HCT116 (cell line): ENCODE measurements at places on chromosomes 2 and 18.

DNA sequence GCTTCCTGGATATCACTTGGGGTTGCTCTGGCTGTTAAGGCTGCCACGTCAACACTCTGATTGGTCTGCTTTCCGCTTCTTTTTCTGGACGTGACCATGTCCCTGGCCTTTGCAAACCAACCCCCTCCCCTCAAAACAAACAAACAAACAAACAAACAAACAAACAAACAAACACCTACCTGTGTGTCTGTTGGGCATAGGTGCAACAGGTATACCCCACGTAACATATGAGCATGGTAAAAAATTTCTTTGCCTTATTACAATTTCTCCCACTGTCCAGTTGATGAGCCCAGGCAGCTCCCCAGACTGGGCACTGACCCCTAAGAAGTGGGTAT is 80.6 kb downstream of the ADD2 start:
- DNase-seq: no peak

DNA sequence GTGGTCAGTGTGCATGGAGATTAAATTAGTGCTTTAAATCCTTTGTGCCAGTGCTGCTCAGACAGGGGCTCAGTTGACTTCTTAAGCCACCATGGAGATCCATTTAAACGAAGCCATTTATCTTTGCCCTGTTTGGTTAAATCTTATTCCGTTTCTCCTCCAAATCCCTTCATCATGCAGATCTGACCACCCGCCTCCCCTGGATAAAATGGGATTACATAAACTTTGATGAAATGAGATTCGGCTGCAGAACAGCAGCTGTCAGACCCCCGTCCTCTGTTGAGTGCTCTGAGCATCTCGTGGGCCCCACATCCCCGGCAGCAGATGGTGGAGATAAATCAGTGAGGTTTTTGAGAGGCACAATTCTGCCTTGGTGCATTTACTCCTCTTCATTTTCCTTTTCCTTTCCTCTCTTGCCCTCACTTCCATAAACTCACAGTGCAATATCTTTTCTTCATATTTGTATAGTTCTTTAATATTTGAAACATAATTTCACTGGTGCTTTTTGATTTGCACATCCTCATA is 84.4 kb upstream of the TWIST2 start:
- DNase-seq: no peak

DNA sequence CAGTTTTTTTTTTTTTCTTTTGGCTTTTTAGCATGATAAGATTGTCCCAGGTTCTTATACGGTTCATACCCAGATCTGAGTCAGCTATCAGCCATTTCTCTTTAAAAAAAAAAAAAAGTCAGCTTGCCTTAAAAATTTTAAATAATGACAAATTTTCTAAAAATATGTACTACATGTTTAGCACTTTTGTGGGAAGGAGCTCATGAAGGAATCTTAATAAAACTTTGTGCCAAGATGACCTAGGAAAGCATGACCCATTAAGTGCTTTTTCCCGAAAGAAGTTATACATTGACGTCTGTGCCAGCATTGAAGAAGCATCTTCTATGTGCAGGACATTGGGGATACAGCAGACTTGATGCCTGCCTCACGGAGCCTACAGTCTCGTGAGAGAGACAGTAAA is 4.5 kb upstream of the RBMS1 start:
- no peak for DNase-seq

- DNase-seq: no peak
Measured at GRCh38 chr2:238383743-238384380, 42.9 kb upstream of the ASB1 start.

DNA sequence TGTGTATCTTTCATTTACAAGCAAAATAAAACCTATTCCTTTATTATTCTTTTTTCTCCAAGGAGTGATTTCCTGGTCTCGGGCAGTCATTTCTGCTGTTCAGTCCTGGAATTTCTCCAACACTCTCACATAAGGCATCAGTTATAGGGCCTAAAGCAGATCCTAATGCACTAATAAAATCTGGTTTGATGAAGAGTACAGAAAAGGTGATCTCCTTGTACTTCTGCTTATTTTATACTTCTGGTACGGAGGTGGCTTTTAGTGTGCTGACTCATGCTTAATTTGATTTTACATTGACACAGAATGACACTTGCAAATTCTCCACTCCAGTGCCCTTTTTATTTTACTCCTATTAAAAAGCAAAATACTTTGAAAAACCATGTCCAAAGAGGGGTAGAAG is 157.4 kb downstream of the DOK6 start:
- no peak for DNase-seq

GRCh38 chr2:53188851-53189510 is 578.6 kb upstream of the CHAC2 start:
- DNase-seq: no peak

GRCh38 chr18:78822949-78823285 is 156.7 kb upstream of the SALL3 start:
- no peak for DNase-seq

GRCh38 chr2:72527424-72527823 is 298.4 kb downstream of the EXOC6B start:
- no peak for DNase-seq

- DNase-seq: no peak
Measured at GRCh38 chr18:54358495-54359040, 862 bp downstream of the C18orf54 start.

DNA sequence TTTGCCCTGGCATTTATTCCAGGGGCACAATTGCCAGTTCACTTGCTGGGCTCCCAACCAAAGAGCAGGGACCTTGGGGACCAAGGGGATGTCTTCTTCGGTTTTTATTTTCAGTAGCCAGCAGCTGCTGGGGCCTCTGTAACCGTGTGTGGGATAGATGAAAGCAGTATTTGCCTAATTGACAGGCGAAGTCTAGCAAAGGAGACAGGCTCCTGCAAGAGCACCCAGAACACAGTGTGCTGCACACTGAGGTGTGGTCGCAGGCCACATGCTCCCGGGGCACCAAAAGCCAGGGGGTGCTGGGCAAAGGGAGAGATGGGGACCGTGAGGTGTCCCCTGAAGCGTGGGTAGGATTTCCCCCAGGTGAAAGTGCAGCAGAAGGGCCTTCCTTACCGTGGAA is 5.3 kb downstream of the SAG start:
- DNase-seq: no peak

DNA sequence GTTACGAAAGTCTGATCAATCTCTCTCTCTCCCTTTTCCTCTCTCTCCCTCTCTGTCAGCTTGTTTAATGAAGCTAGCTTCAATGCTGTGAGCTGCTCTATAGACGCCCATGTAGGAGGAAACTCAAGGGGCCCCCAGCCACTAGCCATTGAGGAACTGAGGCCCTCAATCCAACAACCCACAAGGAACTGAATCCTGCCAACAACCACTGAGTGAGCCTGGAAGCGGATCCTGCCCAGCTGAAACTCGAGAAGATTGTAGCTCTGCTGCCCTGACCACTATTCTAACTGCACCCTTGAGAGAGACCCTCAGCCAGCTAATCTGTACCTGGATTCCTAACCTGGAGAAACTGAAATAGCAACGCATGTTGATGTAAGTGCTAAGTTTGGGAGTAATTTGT is 129.2 kb downstream of the BCL11A start:
- DNase-seq: no peak
